Tongue (tissue), 3 donors: ENCODE measurements at places on chromosomes 4 and X.

- DNase-seq, result no peak
Measured at GRCh38 chr4:99091216-99091575, 2.6 kb upstream of the ADH5 start.

DNA sequence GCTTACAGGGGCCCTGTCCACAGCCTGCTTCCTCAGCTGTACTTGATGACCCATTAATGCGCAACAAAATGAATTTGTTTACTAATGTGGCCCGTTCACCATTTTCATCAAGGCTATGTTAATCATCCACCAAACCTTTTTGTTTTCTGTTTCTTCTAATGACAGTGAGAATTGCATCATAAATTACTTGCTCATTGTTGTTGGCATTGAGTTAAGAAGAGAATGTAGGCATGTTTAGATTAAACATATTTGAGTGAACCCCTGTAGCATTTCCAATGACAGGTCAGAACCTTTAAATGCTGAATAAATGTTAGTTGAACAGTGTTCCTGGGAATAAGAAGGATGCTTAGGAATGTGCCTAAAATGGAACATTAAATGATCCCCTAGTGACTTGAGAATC, 183.4 kb downstream of the SPRY1 start:
- no peak for DNase-seq

DNA sequence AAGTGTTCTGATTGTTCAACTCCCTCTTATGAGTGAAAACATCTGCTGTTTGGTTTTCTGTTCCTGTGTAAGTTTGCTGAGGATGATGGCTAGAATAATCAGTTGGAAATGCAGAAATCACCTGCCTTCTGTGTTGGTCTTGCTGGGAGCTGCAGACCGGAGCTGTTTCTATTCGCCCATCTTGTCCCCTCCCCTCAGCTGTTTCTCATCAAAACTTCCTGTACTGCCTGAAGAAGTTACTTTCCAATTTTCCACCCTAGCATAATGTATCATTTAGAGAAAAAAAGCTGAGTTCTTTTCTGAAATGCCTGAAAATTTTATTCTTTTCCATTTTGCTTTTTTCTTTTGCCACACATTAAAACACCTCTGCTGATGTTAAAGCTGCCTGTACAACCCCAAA, 167.6 kb downstream of the TEX13A start:
- peak; percentile 18 for DNase-seq

GRCh38 chr4:84497504-84498202, 1.4 kb downstream of the NKX6-1 start:
- DNase-seq, result no peak
